ENCODE measurements at places on chromosomes 1 and 21.

GRCh38 chr1:53967409-53968124, 21.4 kb downstream of the LRRC42 start:
- no peak for DNase-seq

- DNase-seq: no peak
Measured at GRCh38 chr1:154502066-154502743, at the start of the genes SHE and TDRD10. SHE (minus strand) TSS chr1:154502412; CDS start chr1:154502026, 386 bp downstream. TDRD10 (plus strand) TSS chr1:154502219; CDS start chr1:154506904, 4,685 bp downstream.

DNA sequence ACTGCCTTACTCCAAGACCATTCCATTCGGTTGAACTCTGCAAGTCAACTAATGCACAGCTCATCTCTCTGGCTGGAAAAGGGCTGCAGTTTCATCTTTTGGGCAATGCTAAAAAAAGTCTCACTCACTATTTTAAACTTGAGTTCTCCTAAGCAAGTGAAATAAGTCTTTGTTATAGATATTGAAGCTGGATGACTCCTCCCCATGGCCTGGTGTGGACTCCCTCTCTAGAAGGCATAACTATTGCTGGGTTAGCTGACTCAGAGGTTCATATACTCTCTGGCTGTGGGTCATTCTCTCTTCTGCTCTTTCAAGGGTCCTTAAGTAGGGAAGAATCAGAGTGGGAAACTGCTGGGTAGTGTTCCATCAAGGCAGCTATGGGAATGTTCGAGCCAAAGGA, 88.0 kb downstream of the XCL2 start:
- DNase-seq: peak; percentile 63

- DNase-seq: no peak
Measured at GRCh38 chr1:185600641-185601040, 133.6 kb upstream of the HMCN1 start.

GRCh38 chr1:232223183-232223708, 406.7 kb downstream of the SIPA1L2 start:
- DNase-seq: no peak

DNA sequence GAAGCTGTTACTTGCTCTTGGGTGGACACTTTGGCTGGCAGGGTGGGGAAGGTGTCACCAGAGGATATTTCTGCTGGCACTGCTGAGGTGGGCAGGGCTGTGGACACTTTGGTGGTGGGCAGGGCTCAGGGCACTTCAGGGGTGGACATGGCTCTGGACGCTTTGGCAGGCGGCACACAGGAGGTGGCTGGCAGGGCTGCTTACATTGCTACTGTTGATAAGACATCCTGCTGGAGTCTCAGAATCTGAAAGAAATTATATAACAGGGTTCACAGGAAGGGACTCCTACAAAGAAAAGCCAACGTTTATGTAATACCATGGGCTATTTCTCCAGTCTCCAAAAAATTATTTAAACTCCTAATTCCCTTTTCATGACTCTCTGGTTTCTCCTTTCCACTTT, 10.2 kb downstream of the SPRR2G start:
- DNase-seq: no peak

GRCh38 chr1:44260792-44261170, 47.5 kb downstream of the DMAP1 start:
- DNase-seq: no peak

GRCh38 chr1:156196445-156196844, 2.5 kb downstream of the SLC25A44 start:
- no peak for DNase-seq

DNA sequence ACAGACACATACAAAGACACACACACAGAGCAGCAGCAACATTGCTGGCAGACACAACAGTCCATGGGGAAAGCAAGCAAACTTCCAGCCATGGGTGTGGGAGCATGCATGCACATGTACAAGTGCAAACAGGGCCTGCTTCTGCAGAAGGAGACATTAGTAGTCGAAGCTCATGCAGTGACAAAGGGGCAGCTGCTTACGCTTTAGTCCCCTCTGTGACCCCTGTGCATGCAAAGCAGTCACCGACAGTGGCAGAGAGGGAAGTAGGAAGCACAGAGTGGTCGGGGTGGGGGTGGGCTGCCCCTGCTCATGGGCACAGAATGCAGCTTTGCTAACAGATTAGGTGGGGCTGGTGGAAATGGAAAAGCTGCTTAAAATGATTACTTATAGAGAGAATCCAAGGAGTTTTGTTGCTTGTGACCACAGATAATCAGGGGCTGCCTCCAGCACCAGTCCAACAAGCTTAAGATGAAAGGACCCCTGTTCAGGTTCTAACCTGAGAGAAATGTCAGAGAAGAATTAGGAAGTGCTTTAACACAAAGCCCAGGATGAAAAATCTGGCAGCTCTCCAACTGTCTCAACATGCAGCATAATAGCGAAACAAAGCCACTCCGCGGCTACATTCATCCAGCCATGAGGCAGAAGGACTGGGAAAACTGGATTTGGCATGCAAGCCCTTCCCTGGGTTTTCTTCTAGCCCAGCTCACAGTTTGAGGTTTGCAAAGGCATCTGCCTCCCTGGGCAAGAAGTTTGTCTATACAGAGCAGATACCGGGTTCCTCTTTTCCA, 378.9 kb downstream of the KCNH1 start:
- no peak for DNase-seq

DNA sequence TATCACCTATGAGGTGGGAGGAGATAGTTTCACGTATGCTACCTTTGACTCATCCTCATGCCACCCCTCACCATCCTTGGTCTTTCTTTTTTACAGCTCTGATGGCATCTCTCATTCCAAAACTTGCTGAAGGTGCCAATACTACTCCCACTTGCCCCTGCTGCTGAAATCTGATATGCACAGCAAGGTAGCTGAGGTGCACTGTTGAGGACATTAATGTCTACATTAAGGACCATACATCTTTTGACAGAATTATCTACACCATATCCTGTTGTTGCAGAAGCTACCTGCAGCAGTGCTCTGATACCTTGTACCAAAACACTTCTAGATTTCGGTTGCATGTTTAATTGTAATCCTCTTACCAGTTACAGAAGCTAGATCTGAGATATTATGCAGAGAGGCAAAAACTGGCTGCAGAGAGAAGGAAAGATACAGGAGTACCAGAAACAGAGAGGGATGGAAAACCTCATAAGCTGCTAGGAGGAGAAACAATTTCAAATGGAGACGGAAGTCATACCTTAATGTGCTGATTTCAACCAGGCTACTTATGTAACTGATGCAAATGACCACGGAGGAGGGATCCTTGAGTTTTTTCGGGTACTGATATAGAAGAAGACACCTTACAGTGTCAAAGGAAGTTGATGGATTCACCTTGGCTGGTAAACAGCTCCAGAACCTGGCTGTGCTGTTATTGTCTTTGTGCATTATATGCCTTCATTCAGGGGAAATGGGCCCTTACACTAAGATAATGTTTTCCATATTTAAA, 19.3 kb upstream of the PTPRC start:
- DNase-seq: no peak

- peak; percentile 49 for DNase-seq
Measured at GRCh38 chr1:235093013-235093695, 35.5 kb downstream of the TOMM20 start.

DNA sequence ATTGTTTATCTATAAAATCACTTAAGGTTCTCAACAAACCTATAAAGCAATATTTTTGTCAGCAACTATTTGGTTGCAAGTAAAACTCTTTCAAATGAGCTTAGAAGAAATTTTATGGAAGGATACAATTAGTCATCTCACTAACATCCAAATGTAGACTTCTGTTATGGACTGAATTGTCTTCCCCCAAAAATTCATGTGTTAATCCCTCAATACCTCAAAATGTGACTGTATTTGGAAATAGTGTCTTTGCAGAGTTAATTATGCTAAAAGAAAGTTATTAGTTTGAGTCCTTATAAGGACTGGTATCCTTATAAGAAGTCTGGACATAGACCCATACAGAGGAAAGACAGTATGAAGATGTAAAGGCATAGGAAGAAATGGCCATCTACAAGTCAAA, 357.8 kb upstream of the PRMT6 start:
- no peak for DNase-seq

DNA sequence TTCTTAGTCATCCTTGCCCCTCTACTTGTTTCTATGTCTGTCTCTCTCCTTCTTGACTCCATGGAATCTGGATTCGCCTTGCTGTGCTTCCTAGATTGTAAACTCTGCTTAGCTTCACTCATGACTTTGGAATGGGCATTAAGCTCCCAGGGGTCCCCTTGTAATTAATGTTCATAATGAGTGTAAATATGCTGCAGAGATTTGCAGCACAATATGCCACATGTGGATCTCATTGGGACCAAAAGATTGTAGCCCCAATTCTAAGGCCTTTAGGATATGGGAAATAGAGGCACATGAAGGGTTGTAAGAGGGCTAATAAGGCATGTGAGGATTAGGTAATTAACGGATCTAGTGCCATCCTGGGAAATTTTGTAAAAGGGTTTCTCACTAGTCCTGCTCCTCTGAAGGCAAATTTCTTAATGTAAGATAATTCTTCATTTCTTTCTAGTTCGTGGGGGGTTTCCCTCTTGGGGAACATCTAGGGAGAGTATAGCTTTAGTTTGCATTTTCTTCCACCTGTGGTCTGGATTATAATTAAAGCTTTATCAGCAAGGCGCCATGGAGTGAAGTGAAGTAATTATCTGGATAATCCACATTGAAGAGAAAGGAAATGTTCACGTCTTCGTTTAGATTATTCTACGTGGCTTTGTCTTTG, 659.2 kb upstream of the PLXNA2 start:
- no peak for DNase-seq

- DNase-seq: peak; percentile 19
Measured at GRCh38 chr1:227395426-227396028, 77.2 kb upstream of the CDC42BPA start.
